ENCODE measurements at places on chromosomes 2 and 18.
A peak's percentile ranks its signal among the peaks of the same experiment; 100 is the strongest.

DNA sequence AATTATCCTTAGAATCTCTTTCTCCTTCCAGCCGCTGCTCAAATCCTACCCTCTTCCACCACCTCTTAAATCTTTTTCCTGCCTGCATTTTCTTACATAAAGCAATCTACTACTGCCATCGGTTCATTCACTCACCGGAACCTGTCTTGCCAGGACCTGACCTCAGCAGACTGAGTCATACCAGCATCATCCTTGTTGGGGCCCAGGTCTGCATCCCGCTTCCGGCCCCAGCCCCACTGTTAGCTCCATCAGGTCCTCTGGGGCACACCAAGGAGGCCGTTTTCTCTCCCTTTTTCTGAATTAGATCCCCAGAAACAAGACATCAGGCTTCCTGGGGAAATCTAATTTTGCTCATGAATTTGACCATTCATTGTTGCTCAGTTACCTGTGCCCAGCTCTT lies 42.7 kb upstream of the TGFA start:
- peak; percentile 2 for DNase-seq

GRCh38 chr2:144597894-144598593 lies 78.1 kb upstream of the ZEB2 start:
- DNase-seq, result no peak

DNA sequence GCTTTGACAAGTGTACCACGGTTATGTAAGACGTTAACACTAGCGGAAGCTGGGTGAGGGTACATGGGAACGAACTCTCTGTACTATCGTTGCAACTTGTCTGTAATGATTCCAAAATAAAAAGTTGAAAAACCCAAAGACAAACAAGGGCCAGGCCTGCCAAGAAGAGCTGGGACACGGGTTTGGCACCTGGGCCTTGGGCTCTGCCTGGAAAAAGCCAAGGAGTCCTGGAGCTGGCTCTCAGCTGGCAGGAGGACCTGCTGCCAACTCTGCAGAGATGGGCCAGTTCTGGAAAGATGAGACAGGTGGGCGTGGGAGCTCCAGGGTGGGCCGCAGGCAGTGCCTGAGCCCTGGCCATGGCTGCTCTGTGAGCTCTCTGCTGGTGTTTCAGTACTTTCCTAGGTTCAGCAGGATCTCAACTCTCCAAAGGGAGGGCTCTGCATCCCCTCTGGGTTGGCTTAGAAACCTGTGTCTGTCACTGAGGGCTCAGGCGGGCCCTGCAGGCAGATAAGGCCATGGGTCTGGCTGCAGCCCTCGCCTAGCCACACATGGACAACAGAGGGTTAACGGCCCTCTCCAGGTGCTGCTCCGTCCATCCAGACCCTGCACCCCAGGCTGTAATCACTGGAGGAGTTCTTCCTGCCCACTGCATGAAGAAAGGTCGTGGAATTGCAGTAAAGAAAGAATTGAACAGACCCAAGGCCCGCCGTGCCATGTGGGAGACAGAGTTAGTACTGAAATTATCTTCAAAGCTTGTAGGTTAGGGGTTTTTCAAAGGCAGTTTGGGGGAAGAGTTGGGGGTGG lies 89.9 kb downstream of the RHOB start:
- DNase-seq, result no peak

- DNase-seq, result no peak
These were observed 13.8 kb upstream of the PLA2R1 start for GRCh38 chr2:160076241-160076640.

GRCh38 chr2:10844097-10844496 lies 31.5 kb upstream of the PDIA6 start:
- DNase-seq, result no peak

DNA sequence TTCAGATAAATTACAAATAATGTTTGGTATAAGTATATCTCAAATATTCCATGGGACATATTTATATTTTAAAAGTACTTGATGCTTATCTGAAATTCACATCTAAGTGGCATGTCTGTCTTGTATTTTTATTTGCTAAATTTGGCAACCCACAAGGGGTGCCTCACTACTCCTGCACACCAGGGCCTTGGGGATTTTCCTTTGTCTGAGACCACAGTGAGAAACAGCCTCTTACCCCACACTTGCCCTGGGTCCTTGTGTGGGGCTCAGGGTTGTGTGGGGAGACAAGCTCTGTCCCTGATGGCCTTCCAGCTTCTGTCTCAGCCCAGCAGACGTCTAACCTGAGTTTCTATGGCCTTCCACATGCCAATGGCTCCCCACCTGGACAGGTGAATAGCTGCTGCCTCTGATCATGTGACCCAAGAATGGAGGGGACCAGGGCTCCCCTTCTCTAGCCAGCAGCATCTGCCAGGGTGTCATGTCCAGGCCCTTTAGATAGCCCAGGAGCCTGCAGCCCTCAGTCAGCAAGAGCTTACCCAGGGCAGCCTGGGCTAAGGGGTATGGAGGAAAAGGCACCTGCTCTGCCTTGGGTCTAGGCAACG lies 49.5 kb upstream of the MRPL33 start:
- no peak for DNase-seq

GRCh38 chr18:44548291-44549221 lies 132.1 kb upstream of the SETBP1 start:
- DNase-seq, result no peak

DNA sequence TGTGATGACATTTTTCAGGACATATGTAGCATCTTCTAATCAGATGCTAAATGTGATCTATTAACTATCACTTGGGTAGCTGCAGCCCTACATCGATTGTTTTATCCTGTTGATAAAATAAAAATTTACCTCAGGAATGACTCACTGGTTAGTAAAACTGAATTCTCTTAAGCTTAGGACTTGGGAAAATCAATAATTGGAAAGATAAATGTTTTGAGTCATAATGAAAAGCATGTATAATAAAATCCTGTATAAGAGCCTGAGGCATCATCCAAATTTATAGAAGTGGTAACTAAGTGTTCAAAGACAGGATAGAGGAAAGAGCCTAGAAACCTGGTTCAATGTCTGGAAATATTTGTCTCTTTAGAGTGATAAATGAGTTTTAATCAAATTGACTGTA lies 168.1 kb upstream of the VWC2L start:
- DNase-seq, result no peak

DNA sequence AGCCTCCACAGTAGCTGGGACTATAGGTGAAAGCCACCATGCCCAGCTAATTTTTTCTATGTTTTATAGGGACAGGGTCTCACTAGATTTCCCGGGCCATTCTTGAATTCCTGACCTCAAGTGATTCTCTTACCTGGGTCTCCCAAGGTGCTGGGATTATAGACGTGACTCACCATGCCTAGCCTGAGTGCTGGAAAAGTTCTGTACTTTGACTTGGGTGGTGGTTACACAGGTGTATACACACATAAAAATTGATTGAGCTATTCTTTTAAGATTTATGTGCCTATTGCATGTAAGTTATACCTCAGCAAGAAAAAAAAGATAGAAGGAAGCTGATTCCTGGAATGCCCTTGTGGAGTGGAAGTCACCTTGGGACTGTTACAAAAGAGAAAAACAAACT lies 34.8 kb upstream of the KCNF1 start:
- DNase-seq, result no peak

DNA sequence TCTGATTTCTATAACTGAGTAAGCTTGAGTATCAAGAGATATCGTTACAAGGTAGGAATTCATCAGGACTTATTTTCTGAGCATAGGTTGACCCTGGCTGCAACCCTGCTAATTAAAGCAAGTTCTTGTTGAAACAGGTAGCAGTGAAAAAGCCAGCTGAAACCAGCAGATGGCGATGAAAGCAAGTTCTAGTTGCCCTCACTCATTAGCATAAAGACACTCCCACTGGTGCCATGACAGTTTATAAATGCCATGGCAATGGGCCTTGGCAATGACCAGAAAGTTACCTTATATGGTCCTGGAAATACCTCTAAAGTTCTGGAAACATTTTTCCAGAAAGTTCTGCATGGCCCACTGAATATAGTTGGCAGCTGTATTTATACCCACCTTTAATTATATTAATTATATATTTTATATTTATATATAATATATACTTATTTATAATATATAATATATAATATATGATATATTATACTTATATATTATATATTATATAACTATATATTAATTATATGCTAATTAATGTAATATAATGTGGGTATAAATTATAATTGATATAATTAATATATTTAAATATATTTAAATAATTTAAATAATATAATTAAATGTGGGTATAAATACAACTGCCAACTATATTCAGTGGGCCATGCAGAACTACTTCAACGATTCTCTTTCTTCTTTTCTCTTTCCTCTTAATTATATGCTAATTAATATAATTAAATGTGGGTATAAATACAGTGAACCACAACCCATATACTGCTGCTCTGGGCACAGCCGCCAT lies 188.0 kb downstream of the CDH7 start:
- no peak for DNase-seq

- no peak for DNase-seq
These were observed 27.3 kb downstream of the PDIA6 start for GRCh38 chr2:10785260-10785659.

- no peak for DNase-seq
These were observed 110.7 kb downstream of the ZEB2 start for GRCh38 chr2:144409241-144409640.

GRCh38 chr2:118838741-118839455 lies 8.6 kb downstream of the EN1 start:
- DNase-seq, result no peak

- DNase-seq, result no peak
These were observed 111.6 kb upstream of the CYP1B1 start for GRCh38 chr2:38187541-38188011.

- DNase-seq, result peak; percentile 14
These were observed 4.9 kb downstream of the KLHL30 start for GRCh38 chr2:238143239-238143951.

GRCh38 chr2:70009762-70010575 lies 48.5 kb upstream of the ASPRV1 start:
- no peak for DNase-seq

GRCh38 chr2:51344886-51345285 lies 313.0 kb upstream of the NRXN1 start:
- no peak for DNase-seq

DNA sequence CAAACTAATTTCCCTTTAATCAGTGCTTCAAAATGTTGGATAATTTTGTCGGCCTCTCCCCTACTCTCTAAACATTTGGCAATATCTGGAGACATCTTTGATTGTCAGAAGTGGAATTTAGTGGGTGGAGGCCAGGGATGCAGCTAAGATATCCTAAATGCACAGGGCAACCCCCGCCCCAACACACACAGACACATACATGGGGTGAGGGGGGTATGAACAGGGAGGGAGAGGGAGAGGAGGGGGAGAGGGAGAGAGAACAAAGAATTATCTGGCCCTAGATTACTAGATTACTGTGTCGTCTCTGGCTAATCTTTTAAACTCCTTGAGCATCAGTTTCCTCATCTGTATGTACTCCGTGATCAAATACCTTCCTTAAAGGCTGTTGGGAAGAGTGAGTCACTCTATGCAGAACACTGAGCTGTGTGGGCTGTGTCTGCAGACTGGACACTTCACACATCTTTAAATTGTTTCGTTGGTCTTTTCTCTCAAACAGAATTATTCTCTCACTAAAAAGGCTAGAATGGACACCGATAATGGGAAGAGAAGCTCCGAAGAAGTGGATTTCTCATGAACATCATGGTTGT lies 2.9 kb downstream of the RNF149 start:
- no peak for DNase-seq

- no peak for DNase-seq
These were observed 5.8 kb upstream of the MRO start for GRCh38 chr18:50825621-50826020.

DNA sequence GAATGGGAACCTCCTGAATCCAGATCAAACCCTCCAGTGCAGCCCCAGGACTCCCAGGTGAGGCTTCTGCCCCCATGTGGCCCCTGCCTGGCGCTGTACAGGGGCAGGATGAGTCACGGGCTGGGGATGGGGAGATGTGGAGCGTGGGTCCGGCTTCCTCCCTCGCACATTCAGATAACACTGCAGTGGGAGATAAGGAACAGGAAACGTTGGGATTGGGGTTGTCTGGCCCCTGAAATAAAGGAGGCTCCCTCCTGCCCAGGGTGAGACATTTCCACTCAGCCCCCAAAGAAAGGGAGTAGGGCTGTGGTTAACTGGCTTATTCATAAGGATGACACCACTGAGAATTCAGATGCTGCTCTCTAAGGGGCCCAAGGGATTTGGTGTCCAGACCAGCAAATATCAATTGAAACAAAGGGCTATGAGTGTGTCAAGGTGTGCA lies 30.7 kb downstream of the IGFBP5 start:
- DNase-seq, result no peak

- no peak for DNase-seq
These were observed 126.9 kb upstream of the DAPL1 start for GRCh38 chr2:158668001-158668765.

DNA sequence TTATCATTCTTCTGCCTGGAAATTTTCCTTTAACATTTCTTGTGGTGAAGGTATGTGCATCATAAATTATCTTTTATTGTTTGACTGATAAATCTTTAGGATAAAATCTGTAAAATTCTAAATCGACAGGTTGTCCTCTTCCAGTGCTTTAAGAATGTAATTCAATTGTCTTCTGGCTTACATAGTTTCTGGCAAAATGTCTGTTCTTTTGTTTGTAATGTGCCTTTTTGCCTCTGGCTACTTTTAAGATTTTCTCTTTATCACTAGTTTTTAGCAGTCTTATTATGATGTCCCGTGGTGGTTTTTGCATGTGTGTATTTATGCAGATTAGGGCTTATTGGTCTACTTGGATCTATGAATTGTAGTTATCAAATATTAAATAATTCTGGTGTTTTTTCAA lies 203.6 kb upstream of the COPS8 start:
- no peak for DNase-seq

- no peak for DNase-seq
These were observed 187.1 kb downstream of the GULP1 start for GRCh38 chr2:188478724-188479123.

GRCh38 chr2:13201924-13202323 lies 485.2 kb downstream of the TRIB2 start:
- no peak for DNase-seq

- no peak for DNase-seq
These were observed 210.9 kb downstream of the GBX2 start for GRCh38 chr2:235957251-235957650.

GRCh38 chr2:176503776-176504175 lies 234.5 kb downstream of the MTX2 start:
- DNase-seq, result no peak

DNA sequence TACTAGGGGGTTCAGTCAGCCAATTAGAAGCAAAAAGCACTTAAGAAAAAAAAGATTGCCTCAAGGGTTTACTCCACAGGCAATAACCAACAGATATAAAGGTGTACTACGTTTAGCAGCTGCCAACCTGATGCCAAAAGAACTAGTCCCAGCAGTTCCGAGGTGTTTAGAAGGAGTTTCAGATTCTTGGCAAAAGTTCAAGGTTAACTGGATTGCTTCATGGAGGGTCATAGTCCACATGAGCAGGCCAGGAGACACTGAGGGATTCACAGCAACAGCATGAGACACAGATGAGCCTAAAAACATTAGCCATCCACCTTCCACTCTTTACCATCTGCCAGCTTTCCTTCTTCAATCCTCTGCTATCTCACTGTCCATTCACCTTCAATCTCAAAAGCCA lies 4.9 kb upstream of the DNAH7 start:
- no peak for DNase-seq

Data from HS-27A (cell line).